ENCODE measurements at places on chromosomes 7 and 10. TPM values are rescaled to one million over a fixed set of nuclear protein-coding genes. Genes with fewer than 3 reads are reported as not detected.

DNA sequence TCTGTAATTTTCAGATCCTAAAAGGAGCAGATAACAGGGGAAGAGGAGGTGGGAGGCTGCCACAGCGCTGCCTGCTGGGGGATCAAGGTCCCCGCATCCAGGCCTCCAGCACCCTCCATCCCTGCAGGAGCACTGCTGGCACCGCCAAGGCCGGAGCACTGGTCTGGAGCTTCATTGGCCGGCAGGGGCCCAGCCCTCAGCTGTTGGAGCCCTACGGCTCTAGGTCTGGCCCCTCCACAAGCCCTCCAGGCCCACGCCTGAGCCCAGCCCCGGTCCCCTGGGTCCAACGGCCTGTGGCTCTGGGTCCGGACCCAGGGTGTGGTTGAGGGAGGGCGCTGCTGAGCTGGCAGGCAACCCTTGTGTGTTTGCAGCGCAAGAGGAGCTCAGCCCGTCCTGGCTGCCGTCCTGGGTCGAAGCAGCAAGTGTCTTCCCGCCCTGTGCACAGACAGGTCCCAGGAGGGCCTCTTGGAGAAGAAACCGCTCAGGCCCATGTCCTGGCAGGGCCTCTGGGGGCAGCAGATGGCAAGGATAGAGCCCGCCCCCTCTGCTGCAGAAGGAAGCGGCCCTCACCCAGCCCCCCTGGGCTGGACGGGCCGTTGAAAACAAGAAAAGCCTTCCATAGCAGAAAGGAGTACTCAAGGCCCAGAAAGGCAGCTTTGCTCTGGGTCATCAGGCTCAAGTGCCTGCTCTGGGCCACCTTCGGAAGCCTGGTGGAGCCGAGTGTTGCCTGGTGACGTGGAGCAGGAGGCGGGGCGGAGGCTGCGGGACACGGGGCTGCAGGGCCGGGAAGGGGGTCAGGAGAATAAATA lies 54.3 kb upstream of the TNRC18 start:
- DNase-seq = no peak

DNA sequence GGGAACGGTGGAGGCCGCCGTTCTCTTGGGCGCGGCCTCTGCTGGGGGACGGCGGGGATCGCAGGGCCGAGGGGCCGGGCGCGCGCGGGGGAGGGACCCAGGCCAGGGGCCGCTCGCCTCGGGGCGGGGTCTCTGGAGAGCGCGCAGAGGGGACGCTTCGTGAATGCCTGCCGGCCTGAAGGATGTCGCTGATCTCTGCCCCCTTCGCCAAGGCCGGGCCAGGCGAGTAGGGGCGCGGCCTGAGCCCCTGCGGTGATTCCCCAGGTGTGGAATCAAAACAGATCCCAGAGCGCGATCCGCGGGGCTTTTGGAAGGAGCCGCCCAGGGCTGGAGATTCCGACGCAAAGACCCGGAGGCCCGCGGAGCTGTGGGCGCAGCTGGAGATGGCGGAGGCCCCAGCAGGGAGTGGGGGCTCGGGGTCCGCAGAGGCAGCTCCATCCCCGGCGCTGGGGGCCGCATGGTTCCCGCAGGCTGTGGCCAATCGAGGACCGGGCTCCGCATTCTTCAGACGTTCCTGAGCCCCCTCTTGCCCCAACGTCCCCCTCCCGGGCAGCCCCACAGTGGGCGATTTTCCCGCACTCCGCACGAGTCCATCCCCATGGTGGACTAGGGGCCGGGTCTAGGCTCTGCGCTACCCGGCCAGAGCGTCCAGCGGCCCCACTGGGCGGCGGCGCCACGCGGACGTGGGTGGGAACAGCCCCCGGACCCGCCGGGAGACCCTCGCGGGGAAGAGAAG lies 166.0 kb downstream of the ACTR3B start:
- DNase-seq = no peak

PNLIP gene
- not detected for total RNA-seq

GRCh38 chr10:97821308-97822038 lies 28.2 kb upstream of the GOLGA7B start:
- DNase-seq = no peak

DNA sequence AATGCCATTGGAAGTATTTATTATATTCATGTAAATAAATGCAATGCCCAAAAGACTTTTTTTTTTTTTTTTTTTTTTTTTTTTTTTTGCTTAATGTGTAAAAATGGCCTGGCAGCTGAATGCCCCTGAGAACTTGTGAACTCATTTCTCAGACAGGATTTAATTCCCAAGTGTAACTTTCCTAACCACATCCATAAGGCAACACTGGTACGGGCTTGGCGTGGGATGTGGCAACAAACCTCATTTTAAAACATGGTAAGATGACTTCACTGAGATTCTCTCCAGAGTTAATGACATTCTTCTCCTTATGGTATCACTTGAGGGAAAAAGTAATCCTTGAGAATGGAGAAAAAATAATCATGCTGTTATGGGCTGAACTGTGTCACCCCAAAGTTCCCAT lies 150.4 kb downstream of the DGKI start:
- no peak for DNase-seq

DNA sequence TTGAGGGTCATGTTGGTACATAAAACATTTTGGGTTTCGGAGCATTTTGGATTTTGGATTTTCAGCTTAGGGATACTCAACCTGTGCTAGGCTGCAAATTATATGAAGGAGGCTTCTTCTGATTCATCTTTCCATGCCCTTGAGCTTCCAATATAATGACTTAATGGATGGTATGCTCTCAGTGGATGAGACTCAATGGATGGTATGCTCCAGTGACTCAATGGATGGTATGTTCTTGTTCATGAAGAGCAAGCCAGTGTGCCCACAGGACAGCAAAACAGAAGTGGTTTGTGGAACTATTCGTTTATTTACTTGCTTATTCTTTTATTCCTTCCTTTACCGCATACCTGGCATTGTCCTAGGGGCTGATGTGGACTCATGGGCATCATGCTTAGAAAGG lies 969.6 kb downstream of the LRMDA start:
- DNase-seq = no peak

ASZ1 gene
- not detected for total RNA-seq

FGL2 gene
- under 0.01 TPM for total RNA-seq

REPIN1 gene
- total RNA-seq = 33.5 TPM

AZGP1 gene
- 9.3 TPM for total RNA-seq

DNA sequence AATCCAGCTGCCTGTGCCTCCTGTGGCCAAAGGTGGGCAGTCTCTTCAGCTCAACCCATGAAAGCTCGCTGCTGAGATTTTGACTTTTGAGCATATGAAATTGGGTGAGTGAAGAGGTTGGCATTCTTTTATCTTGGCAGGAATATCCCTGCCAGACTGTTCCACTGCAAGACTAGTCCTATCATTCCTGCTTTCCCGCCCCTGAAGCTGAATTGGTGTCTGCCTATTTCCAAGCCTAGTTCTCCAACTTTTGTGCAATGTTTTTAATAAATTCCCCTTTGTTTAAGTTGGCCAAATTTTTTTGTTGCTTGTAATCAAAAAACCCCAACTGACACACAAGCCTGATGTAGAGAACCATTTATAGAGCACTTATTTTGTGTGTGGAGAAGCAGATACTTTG lies 34.8 kb upstream of the BICC1 start:
- DNase-seq = no peak

GRCh38 chr7:158358926-158359645 lies 228.5 kb downstream of the PTPRN2 start:
- no peak for DNase-seq

GRCh38 chr7:1933066-1933750 lies 263.1 kb downstream of the ELFN1 start:
- DNase-seq = no peak

GDF10 gene
- total RNA-seq = not detected

DEPP1 gene
- 25.0 TPM for total RNA-seq

Data from mammary epithelial cell (primary cell).